Prostate gland (tissue), 2 donors: ENCODE measurements at places on chromosomes 4 and X. TPM values are rescaled to one million over a fixed set of nuclear protein-coding genes. Genes with fewer than 3 reads are reported as not detected.

GRCh38 chr4:77151241-77151640, 5.8 kb upstream of the CCNG2 start:
- peaks cover 3% of the 10 kb centered on the region for H3K4me1 ChIP-seq
- no peaks in the 10 kb centered on the region for H3K27me3 ChIP-seq
- no peak overlapping the region for H3K27ac ChIP-seq
- H3K36me3 ChIP-seq, result no peaks in the 10 kb centered on the region

GRCh38 chrX:150081076-150081475, 142.8 kb upstream of the EOLA2 start:
- H3K4me1 ChIP-seq, result no peaks in the 10 kb centered on the region
- no peak for DNase-seq
- H3K36me3 ChIP-seq, result no peaks in the 10 kb centered on the region
- no peak overlapping the region for H3K4me3 ChIP-seq
- H3K27me3 ChIP-seq, result no peaks in the 10 kb centered on the region

Gene NALF2
- 2.2 TPM for total RNA-seq

DNA sequence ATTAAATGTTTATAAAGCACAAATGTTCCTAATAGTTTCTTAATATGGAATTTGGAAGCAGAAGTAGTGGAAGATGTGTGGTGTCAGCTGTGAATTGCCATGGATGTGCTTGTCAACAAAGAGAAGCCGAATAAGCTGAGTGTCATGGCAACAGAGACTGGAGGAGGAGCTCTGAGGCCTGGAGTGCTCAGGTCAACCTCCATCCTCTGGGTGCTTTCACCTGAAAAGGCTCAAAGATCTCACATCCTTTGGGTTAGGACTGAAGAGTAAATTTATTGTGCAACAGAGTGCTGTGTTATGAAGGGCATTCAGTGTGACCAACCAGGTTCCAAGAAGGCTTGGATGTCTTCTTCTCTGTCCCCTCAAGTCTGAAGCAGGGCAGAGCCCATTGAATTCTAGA, 18.7 kb downstream of the SGMS2 start:
- DNase-seq, result no peak
- H3K4me1 ChIP-seq, result no peaks in the 10 kb centered on the region
- H3K36me3 ChIP-seq, result no peaks in the 10 kb centered on the region
- no peak overlapping the region for H3K4me3 ChIP-seq
- H3K27me3 ChIP-seq, result no peaks in the 10 kb centered on the region

DNA sequence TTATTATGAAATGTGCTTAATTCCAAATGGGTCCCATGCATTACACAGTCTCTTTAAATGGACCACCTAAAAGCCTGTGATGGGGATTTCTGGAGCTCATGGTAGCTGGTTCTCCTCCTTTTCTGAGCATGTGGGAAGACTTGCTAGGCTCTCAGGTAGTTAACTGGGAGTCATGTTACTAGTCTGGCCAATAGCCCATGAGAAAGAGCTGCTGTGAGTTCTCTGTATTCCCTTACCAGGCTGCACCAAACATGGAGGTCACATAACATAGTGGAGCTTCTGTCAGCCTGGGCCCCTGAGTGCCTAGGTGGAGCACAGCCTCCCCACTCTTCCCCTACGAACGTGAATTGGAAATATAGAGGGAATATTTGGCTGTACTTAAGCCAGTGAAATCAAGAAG, 198.4 kb downstream of the MAML3 start:
- no peaks in the 10 kb centered on the region for H3K4me1 ChIP-seq
- H3K27ac ChIP-seq, result no peak overlapping the region
- no peak for DNase-seq
- no peaks in the 10 kb centered on the region for H3K27me3 ChIP-seq

DNA sequence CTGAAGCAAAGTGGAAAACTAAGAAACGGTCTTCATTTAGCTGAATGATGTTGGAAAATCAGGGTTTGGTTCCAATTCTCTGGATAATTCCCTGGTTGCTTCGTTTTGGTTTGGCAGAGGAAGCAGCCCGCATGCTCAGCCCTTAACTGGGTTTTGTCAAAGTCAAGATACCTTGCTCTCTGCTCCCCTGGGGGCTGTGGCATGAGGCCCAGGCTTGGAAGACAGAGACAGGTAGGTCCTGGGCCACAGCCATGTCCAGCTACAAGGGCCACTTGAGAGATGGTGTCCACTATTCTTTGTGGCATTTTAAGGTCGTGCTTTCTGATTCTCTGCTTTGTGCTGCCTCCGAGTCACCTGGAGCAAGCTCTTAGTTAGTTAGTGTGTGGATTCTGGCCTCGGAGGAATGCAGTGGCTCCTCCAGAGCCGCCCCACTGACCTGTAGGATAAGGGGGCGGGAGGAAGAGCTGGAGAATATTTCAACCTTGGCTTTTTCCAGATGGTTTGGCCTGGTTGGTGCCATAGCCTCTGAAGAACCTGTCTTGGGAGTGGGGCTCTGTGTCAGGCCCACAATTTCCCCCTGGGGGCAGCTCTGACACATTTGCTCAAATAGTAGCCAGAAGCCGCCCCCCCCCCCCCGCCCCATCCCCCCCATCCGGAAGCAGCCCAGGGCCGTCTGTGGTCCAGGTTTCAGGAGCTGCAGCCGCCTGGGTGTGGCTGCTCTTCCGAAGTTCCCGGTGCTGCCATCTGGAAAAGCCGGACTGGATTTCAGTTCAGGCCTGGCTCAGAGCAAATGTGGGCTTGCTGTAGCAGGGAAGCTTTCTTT, 147.1 kb downstream of the NHS start:
- no peaks in the 10 kb centered on the region for H3K4me1 ChIP-seq
- no peaks in the 10 kb centered on the region for H3K27me3 ChIP-seq
- H3K4me3 ChIP-seq, result no peak overlapping the region
- no peak overlapping the region for H3K27ac ChIP-seq

DNA sequence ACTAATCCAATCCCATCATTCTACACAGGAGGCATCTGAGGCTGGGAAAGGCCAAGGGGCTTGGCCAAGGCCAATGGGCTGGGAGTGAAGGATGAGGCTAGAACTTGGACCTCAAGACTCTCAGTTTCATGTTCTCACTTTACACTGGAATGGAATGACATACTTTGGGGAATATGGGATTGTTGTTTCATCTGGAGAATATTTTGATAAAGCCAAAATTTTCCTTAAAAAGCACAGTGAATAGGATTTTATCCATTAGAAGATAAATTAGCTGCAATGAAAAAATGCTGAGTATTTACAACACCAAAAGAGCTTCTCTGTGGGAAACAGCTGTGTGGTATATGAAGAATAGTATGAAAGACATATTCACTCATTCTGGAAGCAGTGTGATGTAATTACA, 29.3 kb downstream of the SMIM20 start:
- DNase-seq, result no peak
- no peaks in the 10 kb centered on the region for H3K4me1 ChIP-seq
- no peak overlapping the region for H3K27ac ChIP-seq
- no peaks in the 10 kb centered on the region for H3K36me3 ChIP-seq

Gene IL13RA1
- 24.7 TPM for total RNA-seq

DNA sequence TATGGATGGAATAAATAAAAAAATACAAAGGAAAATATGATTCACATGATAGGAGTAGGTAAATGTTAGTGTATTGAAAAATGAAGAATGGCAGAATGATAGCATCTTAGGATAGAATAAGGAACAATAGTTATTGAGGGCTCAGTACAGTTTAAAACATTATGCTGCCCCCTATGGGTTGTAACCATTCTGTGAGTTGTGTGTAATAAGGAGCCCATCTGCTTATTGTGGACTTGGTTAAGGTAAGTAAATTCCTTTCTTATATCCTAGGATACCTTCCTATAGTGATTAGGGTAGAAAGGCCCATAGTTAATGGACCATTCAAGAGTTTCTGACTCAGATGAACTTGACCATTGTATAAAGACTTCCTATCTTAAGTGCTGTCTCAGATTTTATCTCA, 195.8 kb downstream of the PDHA2 start:
- H3K27me3 ChIP-seq, result no peaks in the 10 kb centered on the region
- no peak overlapping the region for H3K27ac ChIP-seq
- H3K36me3 ChIP-seq, result no peaks in the 10 kb centered on the region
- no peaks in the 10 kb centered on the region for H3K4me1 ChIP-seq

GRCh38 chr4:15907430-15907829, 31.1 kb downstream of the FGFBP1 start:
- no peaks in the 10 kb centered on the region for H3K36me3 ChIP-seq
- no peak for DNase-seq
- no peak overlapping the region for H3K27ac ChIP-seq
- no peaks in the 10 kb centered on the region for H3K4me1 ChIP-seq
- no peaks in the 10 kb centered on the region for H3K27me3 ChIP-seq
- H3K4me3 ChIP-seq, result no peak overlapping the region

Gene WNK3
- total RNA-seq, result 60.3 TPM
